ENCODE measurements at places on chromosomes 6 and 20.
A peak's percentile ranks its signal among the peaks of the same experiment; 100 is the strongest.

DNA sequence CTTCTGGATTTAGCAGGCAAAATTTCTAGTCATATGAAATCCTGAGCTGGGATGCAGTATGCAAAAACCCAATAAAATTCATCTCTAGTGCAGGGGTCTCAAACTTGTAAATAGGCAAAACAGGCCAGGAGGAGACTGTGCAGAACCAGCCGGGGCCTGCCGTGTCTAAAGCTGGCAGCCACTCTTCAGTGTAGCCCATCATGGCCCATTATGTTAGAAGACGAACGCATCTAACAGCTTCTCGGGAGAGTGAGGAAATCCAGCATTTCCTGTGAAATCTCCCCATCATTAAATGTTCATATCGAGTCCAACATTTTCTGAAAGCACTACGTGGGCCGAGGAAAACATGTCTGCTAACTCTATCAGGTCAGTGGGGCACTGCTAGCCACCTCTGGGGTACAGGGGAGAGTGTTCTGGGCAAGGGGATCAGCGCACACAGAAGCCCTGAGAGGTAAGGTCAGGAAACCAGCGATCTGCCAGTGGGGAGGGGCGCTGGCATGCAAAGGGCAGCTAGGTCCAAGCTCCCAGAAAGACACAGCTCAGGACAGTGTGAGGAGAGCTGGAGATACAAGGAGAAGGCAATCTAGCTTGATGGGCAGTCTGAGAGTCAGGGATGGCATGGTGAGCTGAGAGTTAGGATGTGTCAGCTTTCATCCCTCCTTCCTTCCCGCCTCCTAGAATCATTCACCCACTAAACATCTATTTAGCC lies 144.2 kb downstream of the PREX1 start:
- DNase-seq, result no peak

GRCh38 chr6:117909638-117910037 lies 2.6 kb downstream of the SLC35F1 start:
- DNase-seq, result no peak

DNA sequence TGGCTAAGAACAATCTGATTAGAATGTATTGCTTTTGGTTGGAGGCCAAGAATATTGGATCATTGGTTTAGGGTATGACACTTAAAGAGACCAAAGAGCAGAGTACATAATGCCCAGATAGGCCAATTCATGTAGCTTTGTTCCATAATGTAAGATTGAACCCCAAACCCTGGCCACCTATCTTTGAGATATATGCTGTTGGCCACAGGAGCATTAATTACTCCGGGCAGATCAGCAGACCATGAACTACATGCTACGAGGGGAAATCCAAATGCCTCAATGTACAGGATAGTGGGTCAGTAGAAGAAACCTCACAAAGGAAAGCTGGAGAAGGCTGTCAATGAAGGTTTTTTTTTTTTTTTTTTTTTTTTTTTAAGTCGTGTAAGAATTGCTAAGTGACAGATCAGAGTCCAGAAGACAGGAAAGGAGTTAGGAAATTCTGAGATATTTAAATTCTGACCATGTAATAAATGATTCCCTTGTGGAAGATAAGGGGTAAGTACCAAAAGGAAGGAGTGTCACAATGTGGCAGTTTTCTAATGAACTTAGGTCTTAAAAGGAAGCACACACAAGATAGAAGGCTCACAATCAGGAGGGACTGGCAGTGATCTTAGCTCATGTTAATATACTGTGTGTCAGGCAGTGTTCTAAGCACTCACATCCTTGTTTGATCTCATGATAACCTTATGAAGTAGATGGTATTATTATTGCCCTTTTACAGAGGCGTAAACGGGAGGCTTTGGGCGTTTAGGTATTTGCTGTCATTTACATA lies 61.4 kb downstream of the CARMIL1 start:
- no peak for DNase-seq

DNA sequence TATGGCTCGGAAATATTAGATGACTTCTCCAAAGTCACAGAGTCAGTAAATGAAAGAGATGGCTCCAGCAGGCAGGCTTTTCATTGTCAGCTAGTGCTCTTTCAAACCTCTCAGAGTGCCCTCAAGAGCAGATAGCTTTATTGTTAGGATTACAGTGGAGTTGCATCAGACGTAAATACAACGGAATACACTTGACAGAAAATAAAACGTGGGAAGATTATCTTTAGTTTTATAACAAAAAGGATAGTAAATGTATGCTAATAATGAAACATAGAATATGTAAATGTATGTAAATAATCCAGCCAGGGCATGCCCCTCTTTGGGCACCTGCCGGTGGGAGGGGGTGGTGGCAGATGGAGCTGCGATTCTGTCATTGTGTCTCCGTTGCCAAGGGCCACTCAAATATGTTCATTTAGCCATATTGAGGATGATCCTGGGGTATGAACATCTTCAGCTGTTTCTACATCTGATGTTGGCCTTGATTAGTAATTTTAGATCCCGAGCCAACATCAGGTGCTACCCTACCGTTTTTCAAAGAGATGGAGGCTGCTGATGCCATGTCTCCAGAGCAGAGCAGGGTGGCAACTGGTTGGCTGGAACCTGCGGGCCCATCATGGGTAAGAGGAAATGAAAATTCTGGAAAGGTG lies 358.3 kb upstream of the SULF2 start:
- DNase-seq, result no peak

- no peak for DNase-seq
Measured at GRCh38 chr6:11009353-11009752, 34.8 kb downstream of the ELOVL2 start.

DNA sequence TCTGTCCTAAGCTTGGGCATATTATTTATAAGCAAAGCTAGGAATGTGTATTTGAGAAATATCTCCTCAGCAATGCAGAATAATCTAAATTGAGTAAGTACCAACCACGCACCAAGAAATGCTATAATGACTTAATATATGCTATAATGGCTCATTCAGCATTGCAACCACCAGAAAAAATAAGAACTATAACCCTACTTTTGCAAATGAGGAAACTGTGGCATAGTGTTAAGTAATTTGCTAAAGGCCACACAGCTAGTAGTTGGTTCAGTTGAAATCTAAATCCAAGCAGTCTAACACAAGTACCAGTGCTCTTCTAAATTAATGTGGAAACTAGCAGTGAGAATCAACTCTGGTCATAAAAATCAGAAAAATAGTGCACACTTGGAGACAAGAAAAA lies 35.7 kb downstream of the HBS1L start:
- DNase-seq, result no peak

DNA sequence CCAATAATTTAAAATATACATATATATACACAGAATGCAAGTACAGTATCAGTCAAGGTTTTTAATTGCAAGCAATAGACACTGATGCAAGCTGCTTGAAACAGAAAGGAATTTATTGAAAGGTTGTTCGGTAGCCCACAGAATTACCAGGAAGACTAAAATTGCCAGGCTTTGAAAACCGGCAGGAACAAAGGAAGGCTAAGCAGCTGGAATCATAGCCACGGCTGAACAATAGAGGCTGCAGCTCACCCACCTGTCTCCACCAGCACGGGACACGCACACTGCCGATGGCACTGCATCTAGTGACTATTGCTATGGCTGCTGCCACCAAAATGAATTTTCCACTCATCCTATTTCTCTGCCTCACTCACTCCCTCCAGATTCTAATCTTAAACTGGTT lies 22.0 kb upstream of the L3MBTL3 start:
- DNase-seq, result no peak

- DNase-seq, result no peak
Measured at GRCh38 chr6:97040355-97040860, 115.9 kb downstream of the KLHL32 start.

DNA sequence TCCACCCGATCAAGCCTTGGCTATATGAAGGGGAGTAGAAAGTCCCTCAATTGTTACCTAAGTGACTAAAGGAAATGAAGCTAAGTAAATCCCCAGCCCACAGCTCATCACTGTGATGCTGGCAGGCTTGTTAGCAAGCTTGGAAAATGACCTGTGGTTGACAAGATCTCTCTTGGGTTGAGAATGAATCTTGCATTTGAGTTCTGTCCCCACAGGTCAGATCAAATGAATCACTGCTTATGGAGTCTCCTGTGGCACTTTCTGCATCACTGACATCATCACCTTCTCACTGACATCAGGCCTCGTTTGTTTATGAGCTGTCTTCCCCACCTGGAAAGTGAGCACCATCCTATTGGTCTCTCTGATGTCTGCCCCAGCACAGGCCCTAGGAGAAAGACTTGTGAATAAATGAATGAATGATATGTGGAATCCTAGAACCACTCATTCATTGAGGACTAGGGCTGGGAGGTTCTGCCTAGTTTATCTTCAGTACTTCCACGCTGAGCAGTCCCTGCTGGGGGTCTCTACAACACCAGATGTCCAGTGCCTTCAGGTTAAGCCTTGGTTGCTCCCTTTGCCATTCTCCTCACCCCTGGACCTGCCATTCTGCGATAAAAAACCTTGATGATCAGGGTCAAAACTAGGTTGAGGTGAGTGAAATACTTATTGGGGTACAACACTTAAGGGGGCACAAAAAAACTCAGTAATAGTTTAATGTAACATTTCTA lies 318.4 kb upstream of the MOCS1 start:
- DNase-seq, result peak; percentile 16

DNA sequence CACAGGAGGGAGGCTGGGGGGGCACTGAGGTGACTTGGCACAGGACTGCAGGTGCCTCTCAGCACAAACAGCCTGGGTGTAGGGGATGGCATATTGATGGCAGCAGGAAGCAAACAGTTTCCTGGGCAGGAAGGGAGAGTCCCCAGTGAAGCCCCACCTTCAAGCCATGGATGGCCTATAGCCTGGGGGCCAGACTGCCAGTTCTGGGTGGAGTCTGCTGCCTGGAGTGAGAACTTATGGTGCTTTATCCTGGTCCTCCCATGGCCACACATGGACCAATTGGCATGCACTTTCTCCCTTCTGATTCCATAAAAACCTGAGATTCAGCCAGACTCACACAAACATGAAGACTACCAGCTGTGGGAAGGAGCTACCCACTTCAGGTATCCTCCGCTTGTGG lies 115.2 kb upstream of the NRN1 start:
- DNase-seq, result no peak

GRCh38 chr20:46205349-46205748 lies 87.2 kb downstream of the CD40 start:
- no peak for DNase-seq

- DNase-seq, result no peak
Measured at GRCh38 chr6:158328952-158329351, 16.7 kb downstream of the TULP4 start.

GRCh38 chr6:108423982-108424705 lies 129.3 kb downstream of the AFG1L start:
- DNase-seq, result no peak

GRCh38 chr6:34049395-34050342 lies 96.2 kb downstream of the GRM4 start:
- DNase-seq, result no peak

DNA sequence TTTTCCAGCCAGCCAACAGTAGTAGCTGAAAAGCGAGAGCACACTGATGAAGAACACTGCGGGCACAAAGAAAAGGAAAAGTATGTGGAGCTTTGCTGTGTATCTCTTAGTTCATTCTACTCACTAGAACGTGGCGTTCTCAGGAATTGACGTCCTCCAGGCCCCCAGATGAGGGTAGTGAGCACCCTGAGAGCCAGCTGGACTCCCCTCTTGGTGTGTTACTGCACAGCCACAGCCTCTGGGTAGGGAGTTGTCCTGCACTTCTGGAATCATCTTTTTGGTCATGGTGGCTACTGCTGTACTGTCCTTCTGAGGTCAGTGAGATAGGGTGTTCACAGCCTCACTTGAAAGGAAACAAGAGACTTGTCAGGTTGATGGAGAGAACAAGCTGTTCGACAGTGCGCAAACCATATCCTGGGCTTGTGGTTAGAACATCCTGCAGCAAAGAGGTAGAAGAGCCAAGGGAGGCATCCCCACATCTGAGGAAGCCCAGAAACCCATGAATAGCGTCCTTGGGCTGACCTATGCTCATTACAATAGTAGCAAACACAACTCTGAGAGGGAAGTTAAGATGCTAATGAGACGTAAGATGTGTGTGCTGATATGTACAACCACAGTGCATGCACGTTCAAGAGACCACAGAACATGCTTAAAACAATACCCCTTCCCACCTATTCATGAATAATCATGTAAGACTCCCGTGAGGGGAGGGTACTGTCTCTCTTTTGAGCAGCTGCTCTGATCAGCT lies 14.6 kb upstream of the HLA-F start:
- DNase-seq, result no peak

GRCh38 chr20:35876033-35876320 lies 78.3 kb downstream of the SCAND1 start:
- DNase-seq, result no peak

DNA sequence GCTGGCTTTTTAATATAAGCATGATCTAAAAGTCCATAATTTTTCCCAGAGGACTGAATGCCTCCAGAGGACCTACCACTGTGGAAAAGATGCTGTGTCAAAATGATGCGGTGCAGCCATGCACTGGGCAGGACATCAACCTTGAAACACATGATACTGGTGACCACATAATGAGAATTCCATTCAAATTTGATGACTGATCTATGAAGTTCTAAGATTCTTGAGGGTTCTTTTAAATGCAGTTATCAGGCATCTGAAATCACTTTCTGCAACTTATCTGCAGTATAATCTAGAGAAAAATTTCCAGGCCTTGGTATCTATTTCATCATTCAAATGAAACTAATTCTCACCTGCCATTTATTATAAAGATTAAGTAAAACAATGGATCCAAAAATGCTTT lies 15.0 kb upstream of the MARCKS start:
- DNase-seq, result peak; percentile 10

DNA sequence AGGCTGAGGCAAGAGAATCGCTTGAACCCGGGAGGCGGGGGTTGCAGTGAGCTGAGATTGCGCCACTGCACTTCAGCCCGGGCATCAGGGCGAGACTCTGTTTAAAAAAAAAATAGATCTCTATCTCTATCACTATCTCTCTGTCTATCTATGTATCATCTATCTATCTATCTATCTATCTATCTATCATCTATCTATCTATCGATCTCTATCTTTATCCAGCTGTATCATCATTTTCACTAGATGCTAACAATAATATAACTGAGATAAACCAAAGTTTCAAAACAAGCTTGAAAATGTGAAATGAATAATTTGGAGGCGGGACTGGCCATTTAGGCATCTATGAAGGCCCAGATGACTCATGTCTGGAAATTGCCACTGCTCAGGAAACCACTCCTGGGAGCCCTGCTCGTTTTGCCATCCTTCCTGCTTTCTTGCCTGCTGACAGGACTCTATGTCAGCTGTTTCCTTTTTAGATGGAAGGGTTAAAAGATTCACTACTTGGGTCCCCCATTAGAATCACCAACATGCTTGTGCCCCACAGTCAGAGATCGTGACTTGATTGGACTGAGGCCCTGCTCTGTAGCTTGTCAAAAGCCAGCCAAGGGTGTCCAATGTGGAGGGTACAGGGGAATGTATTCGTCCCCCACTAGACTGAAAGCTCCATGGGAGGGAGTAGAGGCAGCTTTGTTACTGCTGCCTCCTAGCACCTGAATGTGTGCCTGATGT lies 61.7 kb downstream of the UTRN start:
- DNase-seq, result no peak

GRCh38 chr6:1705183-1705582 lies 95.5 kb downstream of the FOXC1 start:
- DNase-seq, result no peak

GRCh38 chr6:43921039-43921438 lies 151.0 kb downstream of the VEGFA start:
- no peak for DNase-seq

Data from GM06990 (cell line).